ENCODE measurements at places on chromosomes 11 and 22. TPM values are rescaled to one million over a fixed set of nuclear protein-coding genes. Genes with fewer than 3 reads are reported as not detected.

DNA sequence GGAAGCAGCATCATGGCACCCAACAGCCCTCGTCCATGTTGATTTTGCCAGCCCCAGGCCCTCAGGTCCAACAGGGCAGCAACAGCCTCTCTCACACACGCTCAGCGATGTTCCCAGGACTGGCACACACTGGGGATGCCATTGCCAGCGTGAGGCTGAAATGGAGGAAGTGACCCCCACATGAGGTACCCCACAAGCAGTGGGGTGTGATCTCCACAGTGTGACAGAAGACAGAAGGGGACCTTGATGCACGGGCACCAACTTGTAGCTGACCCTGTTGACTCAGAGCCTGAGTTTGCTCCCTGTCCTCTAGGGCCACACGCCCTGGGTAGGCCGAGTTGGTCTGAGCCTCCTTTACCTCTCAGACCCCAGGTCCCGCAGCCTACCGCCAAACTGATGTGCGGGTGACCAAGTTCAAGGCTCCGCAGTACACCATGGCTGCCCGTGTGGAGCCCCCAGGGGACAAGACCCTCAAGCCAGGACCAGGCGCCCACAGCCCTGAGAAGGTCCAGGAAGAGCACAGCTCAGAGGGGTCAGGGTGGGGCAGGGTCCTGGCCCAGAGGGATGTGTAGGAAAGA lies 6.2 kb downstream of the SCGB1C1 start:
- peak; percentile 76 for DNase-seq

DNA sequence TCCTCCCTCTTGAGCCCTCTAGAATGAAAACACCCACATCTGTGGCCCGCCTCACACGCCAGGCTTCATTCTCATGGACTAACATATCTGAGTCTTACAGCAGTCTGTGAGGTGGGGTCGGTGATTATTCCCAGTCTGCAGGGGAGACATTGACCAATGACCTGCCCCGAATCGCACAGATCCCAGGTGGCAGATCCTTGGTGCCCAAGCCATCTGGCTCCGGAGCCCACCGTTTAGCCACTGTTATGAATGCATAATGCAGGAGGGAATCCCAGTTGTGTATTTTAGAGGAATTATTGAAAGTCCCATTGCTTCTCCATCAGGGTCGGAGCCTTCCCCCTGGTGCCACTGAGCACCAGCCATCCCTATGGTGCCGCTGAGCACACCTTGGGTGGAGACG lies 47.4 kb downstream of the ISX start:
- no peak for DNase-seq

DNA sequence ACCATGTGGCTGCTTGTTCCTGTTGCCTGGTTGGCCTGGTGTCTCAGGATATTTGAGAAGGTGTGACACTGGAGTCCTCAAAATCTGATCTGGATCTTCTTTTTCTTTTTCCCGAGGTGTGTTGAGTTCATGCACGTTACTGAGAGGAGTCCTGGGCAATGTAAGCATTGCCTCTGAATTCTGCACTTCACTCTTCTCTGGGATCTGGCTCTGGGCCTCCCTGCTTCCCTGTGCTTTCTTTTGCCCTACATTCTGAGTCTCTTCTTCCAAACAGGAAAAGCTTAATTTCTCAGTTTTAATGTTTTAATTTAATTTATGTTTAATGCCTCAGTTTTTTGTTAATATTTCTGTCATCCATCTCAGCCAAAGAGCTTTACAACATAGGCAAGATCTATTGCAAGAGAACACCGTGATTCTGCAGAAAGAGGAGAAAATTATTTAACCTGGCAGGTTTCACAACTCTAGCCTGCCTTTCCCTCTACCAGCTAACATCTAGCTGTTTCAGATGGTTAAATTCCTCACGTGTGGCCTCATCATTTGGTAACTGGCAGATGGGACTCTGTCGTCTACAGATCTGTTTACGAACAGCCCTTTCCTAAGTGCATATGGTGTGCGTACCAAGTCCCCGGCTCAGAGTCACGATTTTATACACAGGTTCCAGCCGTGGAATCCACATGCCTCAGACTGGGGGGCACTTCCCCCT lies 24.7 kb downstream of the LDLRAD3 start:
- no peak for DNase-seq

GRCh38 chr11:2714463-2714800 lies 14.6 kb upstream of the KCNQ1OT1 start:
- no peak for DNase-seq

DNA sequence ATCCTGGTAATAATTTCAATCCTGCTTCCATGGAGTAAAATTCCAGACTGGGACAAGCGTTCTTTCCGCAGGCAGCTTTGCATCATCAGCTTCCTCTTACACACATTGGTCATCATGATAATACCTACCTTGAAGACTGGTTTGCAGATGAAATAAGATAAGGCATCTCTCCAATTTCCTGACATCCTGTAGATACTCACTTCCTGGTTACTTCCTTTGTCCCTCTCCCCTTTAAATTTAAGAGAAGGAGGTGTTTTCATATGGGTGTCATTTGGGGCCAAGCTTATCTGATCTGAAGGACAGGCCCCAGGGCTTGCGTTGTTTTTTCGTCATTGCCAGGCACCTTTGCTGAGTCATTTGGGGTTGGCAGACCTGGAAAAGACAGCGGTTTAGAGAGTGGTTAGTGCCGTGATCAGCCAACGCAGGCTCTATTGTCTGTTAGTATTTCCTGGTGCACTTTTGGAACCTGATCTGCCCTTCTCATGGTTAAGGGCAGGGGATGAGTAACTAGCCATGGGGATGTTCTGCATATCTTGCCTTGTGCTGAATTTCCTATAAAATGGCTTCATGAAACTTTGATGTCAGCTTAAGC lies 24.1 kb downstream of the GRAMD1B start:
- no peak for DNase-seq

GRCh38 chr22:37511395-37512104 lies 7.7 kb downstream of the CARD10 start:
- no peak for DNase-seq

DNA sequence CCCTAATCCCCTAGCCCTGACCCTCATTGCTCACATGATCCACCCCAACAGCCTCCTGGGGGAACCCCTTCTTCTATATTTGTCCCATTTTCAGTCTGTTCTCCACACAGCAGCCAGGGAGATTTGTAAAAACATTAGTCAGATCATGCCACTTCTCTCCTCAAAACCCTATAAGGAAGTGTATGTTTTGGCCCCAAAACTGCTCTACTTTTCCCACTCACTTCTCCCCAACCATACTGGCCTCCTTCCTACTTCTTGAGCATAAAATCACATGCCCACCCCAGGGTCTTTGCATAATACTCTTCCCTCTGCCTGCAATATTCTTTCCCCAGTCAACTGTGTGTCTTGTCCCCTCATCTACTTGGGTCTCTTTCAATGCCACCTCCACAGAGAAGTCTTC lies 4.7 kb upstream of the SLC22A12 start:
- DNase-seq: no peak

- DNase-seq: no peak
Measured at GRCh38 chr11:2699185-2699530, 636 bp downstream of the KCNQ1OT1 start.

DNA sequence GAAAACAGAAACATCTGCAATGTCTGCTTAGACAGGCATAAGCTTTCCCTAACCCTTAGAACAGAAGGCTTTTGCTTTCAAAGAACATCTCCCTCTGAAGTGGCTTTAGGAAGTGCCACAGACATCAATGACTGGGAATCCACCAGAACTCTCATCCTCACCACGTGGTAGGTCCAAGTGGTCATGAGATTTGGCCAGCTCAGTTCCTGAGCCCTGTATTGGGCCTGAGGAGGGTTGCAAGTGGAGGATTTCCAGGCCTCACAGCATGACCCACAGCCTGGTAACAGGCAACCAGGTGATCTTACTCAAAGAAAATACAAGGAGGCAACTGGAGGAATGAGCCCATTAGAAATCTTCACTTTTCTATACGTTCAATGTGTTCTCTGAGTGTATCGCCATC lies 1.6 kb downstream of the CASP1 start:
- DNase-seq: no peak

DNA sequence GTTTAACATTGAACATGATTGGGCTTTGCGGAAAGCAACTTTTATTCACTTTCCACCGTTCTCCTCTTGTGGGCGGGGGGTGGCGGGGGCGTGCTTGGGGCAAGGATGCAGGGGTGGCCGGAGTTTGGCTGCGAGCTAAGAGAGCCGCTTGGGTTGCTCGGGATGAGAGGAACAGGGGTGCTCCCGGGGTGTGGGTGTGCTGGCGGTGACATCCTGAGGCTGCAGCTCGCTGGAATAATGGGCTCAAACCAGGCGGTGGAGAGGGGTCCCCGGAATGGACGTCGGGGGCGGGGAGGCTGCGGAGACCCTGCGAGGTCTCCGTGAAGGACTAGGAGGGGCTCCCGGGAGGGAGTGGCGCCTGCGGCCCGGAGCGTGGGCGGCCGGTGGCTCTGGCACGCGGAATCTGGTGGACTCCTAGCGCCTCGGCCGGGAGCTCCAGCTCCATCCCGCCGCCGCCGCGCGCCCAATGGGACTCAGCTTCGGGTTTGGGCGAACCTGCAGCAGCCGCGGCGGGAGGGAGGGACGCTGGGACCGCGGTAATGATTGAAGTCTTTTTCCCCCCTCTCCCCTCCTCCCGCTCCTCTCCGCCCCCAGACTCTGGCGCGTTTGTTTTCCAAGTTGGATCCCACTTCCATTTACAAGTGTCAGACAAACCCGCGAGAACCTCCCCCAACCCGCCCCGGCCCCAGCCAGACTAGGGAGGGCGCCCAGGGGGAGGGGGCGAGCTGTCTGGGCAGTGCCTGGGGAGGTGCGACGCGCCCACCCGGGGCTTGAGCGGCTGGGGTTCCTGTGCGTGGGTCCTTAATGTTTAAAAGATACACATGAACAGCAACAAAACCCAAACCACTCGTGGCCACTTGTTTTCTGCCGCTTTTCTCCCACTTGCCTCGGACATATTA lies 2.0 kb downstream of the FAT3 start:
- peak; percentile 84 for DNase-seq

DNA sequence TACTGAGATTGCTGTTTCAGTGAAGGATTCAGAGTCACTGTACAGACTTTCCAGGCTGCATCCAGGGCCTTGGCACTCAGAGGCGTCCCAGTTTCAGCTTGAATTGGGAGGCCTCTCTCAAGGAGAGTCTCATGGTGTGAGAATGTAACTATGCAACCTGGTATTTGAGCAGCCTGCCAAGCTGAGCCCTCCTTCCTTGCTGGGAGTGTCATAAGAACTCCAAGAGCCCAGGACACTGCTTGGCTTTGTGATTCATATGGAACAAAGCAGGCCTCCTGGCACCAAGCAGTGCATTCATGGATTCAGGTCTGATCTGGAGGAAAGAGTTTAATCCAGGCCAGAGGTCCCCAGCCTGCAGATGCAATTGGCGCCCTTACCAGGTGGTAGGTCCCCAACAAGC lies 171.7 kb downstream of the DBX1 start:
- DNase-seq: no peak

Gene DEFB131B
- total RNA-seq: not detected

Gene ABTB2
- total RNA-seq: 0.89 TPM

Gene IGSF22
- not detected for total RNA-seq

Gene KCNJ5
- not detected for total RNA-seq

Gene RIMBP3B
- total RNA-seq: 0.59 TPM

Gene ISX
- not detected for total RNA-seq

Gene RIN1
- 23.6 TPM for total RNA-seq

Gene C2CD2L
- 10.9 TPM for total RNA-seq

Gene IL17REL
- not detected for total RNA-seq
